Stimulated activated CD8-positive, alpha-beta memory T cell treated with anti-CD3 and anti-CD28 coated beads, Interleukin-7, amount 100 ng/mL, for 24 hours (primary cell): ENCODE measurements at places on chromosomes 12 and 14.

DNA sequence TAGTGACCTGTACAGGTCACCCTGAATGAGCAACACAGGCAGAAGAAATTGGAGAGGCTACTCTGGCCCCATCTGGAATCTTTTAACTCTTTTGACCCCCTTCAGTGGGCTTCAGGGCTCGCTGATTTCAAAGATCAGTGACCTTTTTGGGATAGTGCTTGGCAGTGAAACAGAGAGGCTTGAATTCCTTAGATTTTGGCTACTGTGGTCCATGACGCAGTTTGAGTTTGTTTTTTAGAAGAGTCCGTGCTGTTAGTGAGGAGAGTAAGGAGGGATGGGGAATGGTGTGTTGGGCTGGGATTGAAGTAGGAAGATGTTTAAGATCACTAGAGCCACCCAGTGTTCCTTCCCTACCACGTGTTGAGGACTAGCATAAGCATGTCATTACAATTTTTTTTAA is 16.5 kb downstream of the TMEM30B start:
- DNase-seq = no peak

- DNase-seq = no peak
These were observed 112.7 kb downstream of the GCH1 start for GRCh38 chr14:54789781-54790480.

DNA sequence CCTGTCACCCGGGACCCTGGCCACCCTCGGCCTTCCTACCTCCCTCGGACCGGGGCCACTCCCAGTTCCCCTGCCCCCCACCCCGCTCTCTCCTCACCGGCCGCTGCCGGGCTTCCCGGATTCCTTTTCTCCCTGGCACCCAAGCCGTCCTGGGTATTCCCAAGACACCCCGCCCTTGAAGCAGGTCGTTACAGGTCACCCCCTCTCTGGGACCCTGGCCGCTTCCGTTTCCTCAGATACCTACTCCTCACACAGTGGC is 493 bp downstream of the NUMB start:
- DNase-seq = no peak

DNA sequence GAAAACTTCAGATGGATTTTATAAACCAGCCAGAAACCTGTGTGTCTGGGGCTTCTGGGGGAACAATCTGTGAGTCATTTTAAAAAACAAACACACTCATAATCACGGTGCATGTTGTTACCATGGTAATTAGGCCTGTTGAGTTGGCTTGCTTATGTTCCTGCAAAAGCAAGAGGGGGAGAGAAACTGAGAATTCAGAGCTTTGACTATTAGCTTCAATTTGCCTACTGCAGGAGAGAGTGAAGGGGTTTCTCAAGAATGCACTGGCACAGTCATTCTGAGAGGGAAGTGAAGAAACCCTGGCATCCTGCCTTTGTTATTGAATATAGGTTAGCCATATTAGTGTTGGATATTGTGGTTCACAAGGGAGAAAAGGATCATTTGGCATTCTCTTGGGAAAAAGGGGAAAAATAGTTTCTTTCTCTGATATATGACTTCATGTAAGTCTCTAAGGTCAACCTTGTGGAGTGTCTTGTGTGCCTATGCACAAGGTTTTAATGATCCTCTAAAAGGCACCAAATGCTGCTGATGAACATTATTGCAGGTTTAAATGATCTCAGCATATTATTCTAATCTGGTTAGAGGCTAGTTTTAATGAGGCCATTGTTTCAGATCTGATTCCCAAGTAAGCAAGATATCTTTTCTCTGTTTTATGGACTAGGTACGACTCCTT is 12.9 kb downstream of the GNG2 start:
- DNase-seq = no peak

- DNase-seq = peak; percentile 57
These were observed 53.5 kb upstream of the BEGAIN start for GRCh38 chr14:100640471-100641273.

DNA sequence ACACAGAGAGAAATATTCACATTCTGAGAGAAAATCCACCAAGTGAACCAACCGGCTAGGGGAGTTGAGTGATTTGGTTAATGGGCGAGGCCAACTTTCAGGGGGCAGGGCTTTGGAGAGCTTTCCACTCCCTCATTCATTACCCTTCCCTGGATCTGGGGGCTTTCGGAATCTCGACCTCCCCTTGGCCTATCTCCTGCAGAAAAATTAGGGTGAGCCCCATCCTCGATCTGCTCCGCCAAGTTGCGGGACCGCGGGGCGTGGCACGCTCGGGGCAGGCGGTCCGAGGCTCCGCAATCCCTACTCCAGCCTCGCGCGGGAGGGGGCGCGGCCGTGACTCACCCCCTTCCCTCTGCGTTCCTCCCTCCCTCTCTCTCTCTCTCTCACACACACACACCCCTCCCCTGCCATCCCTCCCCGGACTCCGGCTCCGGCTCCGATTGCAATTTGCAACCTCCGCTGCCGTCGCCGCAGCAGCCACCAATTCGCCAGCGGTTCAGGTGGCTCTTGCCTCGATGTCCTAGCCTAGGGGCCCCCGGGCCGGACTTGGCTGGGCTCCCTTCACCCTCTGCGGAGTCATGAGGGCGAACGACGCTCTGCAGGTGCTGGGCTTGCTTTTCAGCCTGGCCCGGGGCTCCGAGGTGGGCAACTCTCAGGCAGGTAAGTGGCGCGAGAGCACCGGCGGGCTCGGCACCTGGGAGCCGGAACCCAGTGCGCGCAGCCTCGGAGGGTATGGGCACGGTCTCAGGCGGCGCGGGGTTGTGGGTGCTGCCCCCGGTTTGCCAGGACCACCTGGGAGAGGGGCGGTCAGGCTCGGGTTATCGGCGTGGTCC is at the start of gene ERBB3:
TSS of gene ERBB3 (plus strand) at position 443 of the 833 bp plus-strand sequence. CDS start at position 579, 136 bp downstream.
- peak; percentile 36 for DNase-seq

DNA sequence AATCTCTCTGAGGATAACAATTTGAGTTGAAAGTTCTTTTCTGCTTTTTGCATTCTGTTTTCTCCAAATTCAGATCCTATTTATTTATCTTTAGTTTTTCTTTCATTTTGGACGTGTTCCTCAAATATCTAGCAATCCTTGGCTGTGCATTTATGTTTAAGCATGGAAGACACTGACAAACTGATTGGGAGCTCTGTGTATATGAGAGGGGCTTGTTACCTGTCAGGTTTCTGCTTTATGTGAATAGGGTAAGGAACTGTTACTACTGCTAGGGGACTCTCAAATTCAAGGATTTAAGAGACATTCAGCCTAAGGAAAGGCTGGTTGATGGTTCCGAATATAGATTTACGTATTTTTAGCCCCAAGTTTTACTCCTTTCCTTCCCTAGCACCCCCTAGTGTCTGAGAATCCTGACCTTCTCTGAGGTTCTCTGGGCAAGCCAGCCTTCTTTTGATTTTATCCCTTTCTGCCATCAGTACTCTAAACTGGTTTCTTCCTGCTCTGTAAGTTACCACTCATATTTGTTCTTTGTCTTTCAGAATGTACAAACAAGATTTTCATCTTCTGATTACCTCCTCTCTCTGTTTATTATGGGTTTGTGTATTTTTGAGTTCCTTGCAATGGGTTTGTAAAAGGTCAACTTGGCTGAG is 30.5 kb downstream of the YLPM1 start:
- DNase-seq = no peak

GRCh38 chr12:91690531-91690930 is 455.1 kb downstream of the BTG1 start:
- DNase-seq = no peak

GRCh38 chr14:59126714-59127436 is 61.6 kb upstream of the DAAM1 start:
- no peak for DNase-seq
